ENCODE measurements at places on chromosomes 11 and 22.

- no peak for DNase-seq
Measured at GRCh38 chr11:119709171-119709570, 19.8 kb downstream of the NECTIN1 start.

DNA sequence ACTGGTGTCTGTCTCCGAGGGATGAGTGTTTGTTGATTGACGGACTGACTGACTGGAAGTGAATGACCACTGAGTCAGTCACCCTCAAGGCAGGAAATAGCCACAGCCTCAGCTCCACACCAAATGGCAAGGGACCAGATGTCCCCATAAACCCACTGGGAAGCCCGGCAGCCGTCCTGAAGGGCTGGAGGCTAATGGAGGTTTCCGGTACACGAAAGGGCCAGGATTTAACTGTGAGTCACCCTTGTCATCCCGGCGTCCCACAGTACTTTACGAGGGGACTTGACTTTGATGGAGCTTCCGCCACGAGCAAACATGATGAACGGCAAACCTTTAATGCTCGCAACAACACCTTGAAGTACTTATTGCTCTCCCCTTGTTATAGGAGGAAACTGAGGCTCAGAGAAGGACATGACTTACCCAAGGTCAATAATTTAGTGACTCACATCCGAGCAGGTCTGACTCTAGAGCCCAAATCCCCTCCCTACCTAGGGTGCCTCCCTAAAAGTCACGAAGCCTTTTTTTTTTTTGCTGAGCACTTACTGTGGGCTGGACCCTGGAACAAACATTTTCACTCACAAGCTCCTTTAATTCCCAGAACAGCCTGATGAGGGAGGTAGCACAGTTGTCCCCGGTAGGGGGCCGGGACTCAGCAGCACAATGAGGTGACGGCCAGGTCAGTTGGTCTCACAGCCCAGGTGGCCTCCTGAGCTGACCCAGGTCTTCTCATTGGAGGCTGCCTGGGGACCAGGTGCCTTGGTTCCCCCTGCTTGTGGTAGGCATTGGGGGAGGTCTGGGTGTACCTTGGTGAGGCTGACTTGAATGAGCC, 25.2 kb upstream of the GCAT start:
- DNase-seq = no peak

DNA sequence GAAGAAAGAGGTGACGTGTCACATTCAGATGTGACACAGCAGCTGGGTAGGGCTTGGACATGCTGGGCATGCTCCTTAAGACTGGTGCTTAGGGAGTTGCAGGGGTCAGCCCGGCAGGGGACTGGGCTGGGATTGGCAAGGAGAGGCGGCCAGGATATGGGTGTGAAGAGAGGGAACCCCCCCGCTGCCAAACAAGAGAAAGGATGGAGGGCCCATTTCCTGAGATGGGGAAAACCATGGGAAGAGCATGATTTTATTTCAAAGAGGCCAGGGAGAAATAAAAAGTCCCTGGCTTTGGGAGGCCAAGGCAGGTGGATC, 5.3 kb downstream of the ATF4 start:
- no peak for DNase-seq

- DNase-seq = peak; percentile 75
Measured at GRCh38 chr22:46450931-46451561, 86.4 kb downstream of the CELSR1 start.

DNA sequence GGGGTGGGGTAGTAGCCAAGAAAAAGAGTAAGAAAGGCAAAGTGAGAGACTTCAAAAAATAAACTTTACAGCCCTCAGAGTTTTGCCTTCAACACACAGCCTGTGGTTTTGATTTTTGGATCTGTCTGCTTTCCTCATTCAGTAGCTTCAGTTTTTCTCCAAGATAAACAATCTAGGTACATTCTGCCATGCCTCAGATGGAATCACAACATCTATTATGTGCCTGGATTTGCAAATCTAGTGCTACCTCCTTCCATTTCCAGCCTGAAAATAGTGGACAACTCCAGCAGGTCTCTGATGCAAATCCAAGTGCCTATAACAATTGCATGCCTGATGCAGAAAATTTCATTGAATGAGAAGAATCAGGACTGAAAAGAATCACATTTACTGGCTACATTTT, 206.6 kb upstream of the GUCY1A2 start:
- DNase-seq = no peak

GRCh38 chr11:95100191-95100648, 10.6 kb downstream of the ENDOD1 start:
- no peak for DNase-seq

- no peak for DNase-seq
Measured at GRCh38 chr11:11433960-11434359, 80.9 kb upstream of the CSNK2A3 start.

DNA sequence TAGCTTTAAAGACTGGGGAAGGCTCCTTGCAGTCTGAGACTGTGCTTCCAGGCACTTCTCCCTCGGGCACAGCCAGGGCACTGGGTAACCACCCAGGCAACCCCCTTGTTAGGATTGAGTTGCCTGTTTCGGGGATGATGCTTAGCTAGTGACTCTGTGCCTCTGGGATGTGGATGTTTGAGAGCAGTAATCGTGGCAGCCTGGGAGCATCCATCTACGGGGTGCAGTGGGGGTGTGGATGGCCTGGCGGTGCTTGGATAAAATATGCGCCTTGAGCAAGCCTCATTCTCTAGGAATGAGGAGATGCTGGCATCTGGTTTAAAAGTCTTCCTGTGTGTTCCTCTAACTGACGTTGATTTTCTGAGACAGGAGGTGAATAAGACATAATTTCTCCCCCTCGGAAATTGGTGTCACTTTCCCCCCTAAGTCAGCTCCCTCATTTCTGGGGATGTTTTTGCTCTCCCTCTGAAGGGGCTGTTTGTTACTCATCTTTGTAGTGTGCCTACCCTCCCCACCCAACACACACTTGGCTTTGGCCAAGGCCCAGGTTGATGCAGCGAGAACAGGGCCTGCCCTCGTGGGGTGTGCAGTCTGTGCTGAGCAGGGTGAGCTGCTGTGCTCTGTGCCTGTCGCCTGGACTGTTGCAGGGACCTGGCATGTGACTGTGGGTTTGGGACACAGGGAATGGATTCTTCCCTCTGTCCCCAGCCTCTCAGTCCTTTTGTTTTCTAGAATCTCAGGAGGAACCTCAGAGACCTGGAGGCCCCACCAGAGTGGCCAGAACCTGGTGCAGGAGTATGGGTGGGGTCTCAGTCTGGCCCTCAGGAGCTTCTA, 2.0 kb downstream of the GNAZ start:
- no peak for DNase-seq

- peak; percentile 23 for DNase-seq
Measured at GRCh38 chr11:121572571-121573059, 119.8 kb upstream of the SORL1-AS1 start.

DNA sequence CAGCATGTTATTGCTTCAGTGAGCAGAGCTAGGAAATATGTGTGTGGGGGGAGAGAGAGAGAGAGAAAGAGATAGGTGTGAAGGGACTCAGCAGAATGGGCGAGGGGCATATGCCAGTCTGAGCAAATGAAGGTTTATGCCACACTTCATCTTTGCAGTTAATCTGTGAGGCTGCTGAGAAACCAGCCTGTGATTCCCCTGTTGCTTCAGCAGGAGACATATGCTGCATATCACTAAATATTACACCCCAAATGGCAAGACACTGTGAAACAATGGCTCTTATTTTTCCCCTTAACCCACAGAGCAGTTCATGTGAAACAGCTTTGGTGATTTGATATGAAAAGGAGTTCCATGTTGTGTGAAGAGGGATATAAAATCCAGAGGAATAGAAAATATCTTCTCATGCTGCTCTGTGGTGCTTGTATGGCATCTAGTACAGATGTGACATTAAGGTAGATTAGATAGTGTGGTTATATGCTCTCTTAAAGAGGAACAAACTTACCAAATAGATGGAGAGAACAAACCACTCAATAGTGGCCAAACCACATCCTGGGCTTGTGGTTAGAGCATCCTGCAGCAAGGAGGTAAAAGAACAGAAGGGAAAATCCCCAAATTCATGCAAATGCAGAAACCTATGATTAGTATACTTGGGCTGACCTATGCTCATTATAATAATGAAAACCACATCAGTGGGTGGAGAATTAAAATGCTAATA, 864.2 kb downstream of the FAM181B start:
- DNase-seq = no peak
